ENCODE measurements at places on chromosomes 16 and 17.

GRCh38 chr17:75808905-75809621, 24.5 kb downstream of the UNK start:
- no peak for DNase-seq

GRCh38 chr16:27969574-27969973, 93.9 kb downstream of the GSG1L start:
- DNase-seq = no peak

- no peak for DNase-seq
Observed at GRCh38 chr17:48406936-48407567, 23.0 kb downstream of the SKAP1 start.

GRCh38 chr16:55470533-55471371, 8.2 kb upstream of the MMP2 start:
- DNase-seq = no peak

DNA sequence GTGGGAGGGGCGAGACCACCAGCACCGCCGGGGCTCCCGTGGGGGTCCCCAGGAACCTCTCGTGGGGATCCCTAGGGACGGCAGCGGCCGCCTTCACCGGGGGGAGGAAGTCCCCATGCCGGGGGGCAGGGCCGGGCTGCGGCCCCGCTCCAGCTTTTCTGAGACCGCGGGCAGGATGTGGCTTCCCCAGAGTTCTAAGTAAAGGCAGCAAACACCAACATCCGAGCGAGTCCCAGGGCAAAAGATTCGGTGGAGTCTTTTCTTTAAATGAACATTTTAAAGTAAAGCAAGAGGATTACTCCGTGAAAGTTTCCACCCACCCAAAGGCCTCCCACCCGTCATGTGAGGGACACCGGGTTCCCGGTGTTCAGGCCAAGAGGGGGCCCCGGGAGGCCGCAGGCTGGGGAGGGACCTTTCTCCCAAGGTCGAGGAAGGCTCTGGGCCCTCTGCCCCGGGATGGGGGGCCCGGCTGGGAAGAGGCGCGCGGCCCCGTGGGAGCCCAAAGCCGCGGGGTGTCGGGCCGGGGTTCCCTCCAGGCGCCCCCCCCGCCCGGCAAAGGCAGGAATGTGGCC, 137.2 kb upstream of the RPH3AL start:
- no peak for DNase-seq

- DNase-seq = no peak
Observed at GRCh38 chr17:62630365-62631085, 3.1 kb downstream of the MRC2 start.

DNA sequence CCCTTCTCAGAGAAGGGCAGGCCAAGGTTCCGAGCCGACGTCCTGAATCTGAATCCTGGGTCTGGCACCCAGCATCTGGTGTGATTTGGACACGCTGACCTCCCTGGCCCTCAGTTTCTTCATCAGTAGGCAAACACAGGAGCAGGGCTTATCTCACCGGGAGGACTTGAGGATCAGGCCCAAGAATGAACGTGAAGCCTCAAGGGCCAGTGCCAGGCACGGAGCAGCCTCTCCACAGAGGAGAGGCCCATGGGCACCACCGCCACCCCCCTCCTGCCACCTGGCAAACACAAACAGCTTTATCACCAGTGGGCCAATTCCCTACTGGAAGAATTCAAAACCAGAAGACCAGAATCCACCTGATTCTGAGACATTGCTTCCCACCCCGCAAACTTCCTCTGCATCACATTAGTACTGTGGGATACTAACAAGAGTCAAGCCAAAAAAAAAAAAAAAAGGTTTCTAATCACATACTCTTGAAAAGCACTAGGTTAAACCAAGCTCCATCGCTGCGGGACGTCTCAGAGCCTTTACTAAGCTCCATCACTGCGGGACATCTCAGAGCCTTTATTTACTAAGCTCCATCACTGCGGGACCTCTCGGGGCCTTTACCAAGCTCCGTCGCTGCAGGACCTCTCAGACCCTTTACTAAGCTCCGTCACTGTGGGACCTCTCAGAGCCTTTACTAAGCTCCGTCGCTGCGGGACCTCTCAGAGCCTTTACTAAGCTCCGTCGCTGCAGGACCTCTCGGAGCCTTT, 68.0 kb upstream of the DOC2B start:
- DNase-seq = no peak

- no peak for DNase-seq
Observed at GRCh38 chr16:85943711-85944110, 44.7 kb downstream of the IRF8 start.

GRCh38 chr17:45793999-45794540, 9.9 kb downstream of the CRHR1 start:
- DNase-seq = no peak

DNA sequence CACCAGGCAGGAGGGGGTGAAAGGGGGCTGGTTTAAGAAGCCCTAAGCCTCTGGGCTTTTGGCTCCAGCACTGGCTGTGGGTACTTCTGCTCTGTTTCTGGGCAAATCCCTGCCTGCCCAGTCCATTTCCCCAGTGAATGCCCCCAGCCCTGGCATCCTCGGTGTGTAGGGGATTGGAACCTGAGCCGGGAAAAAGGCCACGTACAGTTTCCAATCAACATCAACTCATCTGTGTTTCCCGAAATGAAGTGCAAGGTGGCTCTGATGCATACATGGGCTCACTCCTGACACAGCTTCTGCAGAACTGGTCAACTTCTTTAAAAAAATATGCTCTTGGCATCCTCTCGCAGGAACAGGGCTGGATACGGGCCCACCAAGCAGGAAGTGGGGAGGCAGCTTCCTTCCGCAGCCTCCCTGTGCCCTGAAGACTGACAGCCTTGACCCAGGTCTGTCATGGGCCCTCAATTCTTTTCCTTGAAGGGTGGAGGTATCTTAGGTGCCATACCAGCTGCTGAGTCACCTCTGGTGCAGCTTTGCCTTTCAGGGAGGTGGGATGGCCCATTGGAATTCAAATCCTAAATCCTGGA, 73.3 kb downstream of the N4BP1 start:
- no peak for DNase-seq

GRCh38 chr17:39014044-39014794, 47.0 kb upstream of the FBXO47 start:
- DNase-seq = no peak

DNA sequence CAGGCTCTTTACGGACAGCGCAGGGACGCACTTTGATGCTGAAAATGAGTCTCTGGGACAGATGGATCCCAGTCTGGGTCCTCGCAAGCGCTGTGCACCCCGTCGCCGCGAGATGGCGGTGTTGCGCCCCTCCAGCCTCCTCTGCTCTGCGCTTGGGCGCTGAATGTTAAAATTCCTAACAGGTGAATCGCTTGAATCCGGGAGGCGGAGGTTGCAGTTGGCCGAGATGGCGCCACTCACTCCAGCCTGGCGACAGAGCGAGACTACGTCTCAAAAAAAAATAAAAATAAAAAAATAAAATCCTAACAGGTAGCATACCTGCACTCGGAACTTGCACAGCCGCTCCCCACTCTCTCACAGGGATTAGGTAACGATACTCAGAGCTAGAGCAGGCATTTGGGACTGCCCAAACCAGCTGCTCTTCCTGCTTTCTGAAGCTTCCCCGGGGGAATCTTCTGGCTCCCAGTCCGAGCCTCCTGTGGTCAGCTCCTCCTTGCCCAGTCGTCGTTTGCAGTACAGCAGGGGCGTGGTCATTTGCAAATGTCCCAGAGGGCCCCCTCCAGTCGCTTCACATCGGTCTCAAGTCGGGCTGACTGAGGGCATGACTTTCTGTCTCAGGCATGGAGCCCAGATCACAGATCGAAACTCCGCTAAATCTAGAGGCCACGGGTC, 26.2 kb upstream of the OSGIN1 start:
- DNase-seq = peak; percentile 45

DNA sequence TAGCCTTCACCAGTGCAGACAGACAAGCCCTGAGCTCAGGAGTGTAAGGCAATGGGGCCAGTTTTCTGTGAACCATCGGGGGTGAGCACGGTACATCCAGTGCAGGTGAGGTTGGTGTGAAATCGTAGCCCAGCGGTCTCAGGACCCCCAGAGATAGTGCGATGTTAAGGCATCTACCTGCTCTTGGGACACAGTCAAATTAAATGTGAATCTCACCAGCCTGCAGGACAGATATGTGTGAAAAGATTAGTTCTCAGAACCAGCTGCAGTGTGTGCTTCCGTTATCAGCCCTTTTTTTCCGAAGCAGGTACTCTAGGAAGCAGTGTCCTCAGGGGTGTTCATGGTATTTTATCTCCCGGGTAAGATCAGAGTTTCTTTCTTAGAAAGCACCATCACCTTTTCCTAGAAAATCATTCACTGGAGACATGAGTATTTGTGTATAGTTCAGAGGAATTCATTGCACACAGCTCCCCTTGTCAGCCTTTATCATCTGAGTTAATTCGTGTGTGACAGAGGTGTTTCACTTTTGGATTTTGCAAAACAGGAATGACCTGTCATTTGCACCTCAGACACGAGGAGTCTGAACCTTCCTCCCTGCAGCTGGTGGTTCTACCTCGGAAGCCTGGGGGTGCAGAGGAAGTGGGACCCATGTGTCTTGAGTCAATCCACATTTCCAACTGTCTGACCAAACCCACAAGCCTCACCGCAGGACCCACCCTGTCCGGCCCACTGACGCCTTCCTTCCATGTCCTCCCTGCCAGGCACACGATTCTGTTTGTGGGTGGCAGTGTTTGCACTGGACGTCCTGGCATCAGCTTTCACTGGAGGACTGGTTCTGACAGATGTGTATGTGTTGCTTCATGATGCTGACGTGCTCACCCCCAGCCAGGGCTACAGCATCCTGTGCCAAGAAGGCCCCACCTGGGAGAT, 107.8 kb downstream of the CLEC16A start:
- no peak for DNase-seq

GRCh38 chr17:1374431-1375177, 25.4 kb downstream of the YWHAE start:
- peak; percentile 5 for DNase-seq

GRCh38 chr17:66508896-66509844, 206.8 kb downstream of the PRKCA start:
- DNase-seq = peak; percentile 17

DNA sequence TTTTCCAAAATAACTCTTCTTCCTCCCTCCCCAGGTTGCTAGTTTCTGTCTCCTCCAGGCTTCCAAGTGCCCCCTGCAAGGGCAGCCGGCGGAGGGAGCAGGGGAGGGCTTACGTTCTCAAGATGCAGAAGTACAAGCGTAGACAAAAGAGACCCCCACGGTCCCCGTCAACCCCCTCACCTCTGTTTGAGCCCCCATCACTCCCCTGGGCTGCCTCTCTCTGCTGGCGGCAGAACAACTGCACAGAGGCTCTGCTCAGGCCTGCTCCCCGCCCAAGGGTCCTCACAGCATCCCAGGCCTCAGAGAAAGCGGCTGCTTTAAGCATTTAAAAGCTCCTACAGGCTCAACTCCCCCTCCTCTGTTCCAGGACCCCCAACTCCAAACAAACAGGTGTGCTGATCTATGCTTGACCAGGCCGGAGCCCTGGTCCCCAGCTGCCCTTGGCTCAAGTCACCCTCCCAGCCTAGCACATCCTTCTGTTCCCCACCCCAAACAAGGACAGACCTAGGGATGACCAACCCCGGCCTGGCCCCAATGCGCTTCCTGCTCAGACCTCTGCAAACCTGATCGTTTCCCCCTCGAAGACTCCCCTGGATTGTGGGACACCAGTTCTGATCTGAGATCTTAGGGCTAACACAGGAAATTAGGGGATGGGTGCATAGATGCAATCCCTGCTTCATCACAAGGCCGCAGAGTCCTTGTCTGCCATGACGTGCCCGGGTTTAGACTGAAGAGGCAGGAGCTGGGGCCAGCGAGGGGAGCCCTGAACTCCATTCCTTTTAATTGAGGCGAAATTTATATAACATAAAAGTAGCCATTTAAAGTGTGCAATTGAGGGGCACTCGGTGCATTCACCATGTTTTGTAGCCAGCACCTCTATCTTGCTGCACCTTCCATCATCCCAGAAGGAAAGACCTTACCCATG, 17.2 kb upstream of the RBFOX3 start:
- no peak for DNase-seq

- no peak for DNase-seq
Observed at GRCh38 chr17:7383742-7384488, 3.0 kb downstream of the TNK1 start.

- DNase-seq = no peak
Observed at GRCh38 chr16:63289834-63290460, 1253.7 kb upstream of the CDH8 start.

DNA sequence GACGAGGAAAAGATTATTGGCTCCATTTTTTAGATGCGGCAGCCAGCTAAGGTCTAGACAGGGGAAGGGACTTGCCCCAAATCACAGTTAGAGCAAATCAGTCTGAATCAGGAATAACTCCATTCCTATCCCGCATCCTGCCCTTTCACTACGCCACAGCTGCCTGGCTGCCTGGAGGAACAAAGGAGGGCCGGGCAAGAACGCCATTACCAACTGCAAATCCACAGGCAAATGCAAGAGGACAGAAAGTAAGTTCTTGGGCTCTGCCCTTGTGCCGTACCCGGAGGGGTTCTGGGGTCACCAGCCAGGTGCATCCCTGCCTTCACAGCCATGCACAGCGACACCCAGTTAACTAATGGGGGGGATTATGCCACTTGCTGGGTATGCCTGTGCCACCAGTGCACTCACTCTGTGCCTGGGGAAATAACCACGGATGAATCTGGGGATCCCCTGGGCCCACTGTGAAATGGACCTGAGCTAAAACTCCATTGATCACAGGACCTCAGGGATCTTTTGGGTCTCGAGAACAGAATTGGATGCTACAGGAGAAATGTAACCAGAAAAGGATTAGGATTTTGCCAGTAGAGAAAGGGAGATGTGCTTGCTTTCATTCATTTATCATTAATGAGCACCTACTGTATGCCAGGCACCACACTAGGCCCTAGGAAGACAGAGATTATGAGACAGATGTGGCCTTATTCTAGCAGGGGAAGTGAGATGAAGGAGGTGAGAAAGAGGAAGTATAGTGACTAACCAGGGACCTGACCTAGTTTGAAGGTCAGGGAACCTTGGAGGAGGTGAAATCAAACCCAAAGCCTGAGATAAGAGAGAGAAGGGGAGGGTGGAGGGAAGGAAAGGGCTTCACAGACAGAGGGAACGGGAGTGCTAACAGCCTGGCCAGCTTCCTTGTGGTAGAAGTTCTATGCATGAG, 17.7 kb downstream of the BCL7C start:
- no peak for DNase-seq

DNA sequence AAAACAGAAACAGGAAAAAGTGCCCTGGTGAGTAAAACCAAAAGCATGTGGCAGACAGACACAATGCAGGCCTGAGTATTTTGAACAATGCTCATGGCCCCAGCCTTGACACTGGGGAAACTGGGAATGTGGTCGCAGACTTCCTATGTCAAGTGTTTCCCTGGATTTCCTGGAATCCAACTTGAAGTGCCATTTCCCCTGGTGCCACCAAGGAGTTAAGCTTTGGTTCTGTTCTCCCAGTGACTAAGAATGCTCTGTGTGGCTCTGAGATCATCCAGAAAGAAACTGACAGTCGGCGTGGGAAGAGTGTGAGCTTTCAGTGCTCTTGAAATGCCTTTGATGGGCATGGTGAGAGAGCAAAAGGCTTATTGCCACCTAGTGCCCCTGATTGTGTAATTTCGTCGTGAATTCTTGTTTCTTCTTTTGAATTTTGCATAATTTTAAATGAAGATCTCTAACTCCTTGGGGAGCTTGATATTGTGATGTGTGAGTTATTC, 96.0 kb downstream of the YPEL2 start:
- no peak for DNase-seq

GRCh38 chr17:21303441-21304065, 19.0 kb downstream of the MAP2K3 start:
- no peak for DNase-seq
